Ascending aorta (tissue), 2 donors: ENCODE measurements at places on chromosomes 5 and 9. TPM values are rescaled to one million over a fixed set of nuclear protein-coding genes. Genes with fewer than 3 reads are reported as not detected.

Gene IFNA21
- total RNA-seq = not detected

Gene C9
- 0.96 TPM for total RNA-seq

Gene CDKN2A
- total RNA-seq = 17.1 TPM

Gene KIF4B
- total RNA-seq = not detected

Gene IQGAP2
- total RNA-seq = 19.8 TPM

DNA sequence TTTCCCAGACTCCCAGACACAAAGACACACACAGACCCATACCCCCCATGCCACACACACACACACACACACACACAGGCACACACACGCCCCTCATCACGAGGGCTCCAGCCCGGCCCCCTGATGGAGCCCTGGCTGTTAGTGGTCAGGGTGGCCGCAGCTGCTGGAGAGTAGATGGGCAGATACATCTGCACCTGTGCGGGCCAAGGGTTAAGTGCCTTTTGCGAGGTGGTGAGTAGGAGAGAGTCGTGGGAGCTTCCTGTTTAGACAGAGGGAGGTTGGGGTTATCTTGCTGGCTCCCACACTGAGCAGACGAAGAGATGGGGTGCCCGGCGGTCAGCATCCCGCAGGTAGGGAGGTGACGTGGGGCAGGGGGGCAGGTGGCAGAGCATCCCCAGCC is 8.2 kb downstream of the PRRX2 start:
- DNase-seq = no peak

DNA sequence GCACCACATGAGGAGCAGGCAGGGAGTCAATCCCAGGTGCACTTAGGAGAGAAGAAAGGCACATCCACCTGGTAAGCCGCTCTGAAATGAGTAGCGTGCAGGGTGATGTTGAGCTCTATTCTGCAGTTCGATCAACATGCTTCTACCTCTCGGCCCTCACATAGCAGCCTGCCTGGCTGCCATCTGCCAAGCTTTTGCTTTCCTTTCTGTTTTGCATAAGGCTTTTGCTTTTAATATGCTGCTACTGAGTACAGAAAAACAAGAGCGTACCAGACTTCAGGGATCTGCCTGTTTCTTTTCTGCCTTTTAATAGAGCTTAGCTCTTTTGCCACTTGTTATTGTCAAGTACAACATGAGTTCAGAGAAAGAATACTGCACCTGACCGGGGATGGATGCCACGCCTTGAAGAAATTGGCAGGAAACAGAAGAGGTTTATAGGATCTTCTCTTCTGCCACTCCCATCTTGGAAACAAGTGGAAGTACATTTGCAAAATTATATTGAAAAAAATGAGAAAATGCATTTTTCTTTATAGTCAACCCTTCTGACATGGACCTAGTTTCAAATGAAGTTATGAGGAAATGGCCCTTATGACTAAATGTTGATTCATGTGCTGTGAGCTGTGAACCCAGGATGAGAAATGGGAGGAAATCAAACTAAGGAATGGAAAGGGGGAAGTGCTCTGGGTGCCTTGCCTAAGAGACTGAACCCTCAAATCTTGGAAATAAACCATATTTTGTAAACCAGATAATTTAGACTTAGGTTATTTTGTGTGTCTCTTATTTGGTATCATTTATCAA is 4.0 kb upstream of the FCHO2 start:
- no peak for DNase-seq

- DNase-seq = no peak
Measured at GRCh38 chr5:156359476-156359875, 32.5 kb downstream of the SGCD start.

DNA sequence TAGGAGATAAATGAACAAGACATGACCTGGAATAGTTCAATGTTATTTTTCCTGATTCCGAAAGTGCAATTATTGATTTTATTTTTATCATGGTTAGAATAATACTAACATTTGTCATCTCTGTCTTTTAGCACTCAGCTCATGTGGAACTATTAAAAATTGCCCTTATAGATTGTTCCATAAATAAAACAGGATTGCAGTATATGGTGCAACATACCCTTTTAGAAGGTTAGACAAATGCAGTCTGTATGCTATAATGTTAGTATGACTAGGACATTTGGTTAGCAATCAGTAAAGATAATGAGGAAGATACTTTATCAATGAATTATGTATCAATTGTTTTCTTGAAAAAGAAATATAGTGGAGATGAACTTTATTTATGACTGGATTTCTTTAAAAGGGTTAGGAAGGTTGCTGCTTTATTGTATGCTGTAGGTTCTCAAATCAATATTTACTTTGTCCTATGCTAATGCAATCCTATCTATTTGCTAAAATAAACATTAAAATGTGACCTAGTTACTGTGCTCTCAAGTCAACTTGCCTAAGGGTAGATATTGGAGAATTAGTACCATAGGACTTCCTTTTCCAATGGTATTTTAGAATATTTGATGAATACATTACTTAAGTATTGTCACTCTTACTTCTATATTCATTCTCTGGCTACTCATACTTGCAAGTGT is 348.9 kb upstream of the ISL1 start:
- no peak for DNase-seq

GRCh38 chr9:128169925-128170324 is 9.9 kb downstream of the BBLN start:
- DNase-seq = no peak
